Stimulated activated CD4-positive, alpha-beta T cell treated with anti-CD3 and anti-CD28 coated beads, Interleukin-15, amount 100 ng/mL, for 48 hours (primary cell): ENCODE measurements at places on chromosomes 2 and 18.
A peak's percentile ranks its signal among the peaks of the same experiment; 100 is the strongest.

DNA sequence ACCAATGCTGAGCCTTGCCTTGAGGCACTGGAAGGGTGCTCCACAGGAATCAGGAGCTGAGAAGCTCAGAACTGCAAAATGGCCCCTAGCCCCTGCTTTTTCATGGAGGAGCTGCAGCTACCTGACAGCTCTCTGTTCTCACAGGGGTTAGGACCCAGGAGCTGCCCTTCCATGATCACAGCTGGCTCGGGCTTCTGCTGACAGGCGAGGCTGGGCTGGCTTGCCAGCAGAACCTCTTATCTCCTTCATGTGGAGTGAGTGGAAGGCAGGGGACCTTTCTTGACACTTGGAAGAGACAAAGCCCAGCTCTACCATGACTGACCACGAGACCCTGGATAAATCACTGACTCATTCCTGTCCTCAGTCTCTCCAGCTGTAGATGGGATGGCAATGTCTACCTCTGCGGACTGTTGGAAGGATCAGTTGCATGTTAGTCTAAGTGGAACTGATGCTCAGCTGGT is 113.4 kb downstream of the CAPN13 start:
- DNase-seq = no peak

GRCh38 chr2:124993809-124994208 is 968.7 kb downstream of the CNTNAP5 start:
- no peak for DNase-seq

DNA sequence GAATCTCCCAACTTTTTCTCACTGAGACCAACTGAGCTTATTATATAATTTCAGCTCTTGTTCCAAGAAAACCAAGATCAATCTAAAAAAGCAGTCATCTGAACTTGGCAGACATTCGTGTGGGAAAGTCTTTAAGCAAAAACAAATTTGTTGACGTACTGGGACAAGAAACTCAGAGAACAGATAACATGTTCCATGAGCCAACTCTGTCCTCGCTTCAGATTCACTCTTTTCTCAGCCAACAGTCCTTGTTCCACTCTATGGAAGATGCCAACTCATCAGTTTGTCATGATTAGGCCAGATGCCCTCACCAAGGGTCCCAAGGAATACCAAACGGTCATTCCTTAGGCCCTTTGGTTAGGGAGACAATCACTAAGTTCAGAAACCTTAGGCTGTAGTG is 224.2 kb upstream of the CTAGE1 start:
- DNase-seq = no peak

DNA sequence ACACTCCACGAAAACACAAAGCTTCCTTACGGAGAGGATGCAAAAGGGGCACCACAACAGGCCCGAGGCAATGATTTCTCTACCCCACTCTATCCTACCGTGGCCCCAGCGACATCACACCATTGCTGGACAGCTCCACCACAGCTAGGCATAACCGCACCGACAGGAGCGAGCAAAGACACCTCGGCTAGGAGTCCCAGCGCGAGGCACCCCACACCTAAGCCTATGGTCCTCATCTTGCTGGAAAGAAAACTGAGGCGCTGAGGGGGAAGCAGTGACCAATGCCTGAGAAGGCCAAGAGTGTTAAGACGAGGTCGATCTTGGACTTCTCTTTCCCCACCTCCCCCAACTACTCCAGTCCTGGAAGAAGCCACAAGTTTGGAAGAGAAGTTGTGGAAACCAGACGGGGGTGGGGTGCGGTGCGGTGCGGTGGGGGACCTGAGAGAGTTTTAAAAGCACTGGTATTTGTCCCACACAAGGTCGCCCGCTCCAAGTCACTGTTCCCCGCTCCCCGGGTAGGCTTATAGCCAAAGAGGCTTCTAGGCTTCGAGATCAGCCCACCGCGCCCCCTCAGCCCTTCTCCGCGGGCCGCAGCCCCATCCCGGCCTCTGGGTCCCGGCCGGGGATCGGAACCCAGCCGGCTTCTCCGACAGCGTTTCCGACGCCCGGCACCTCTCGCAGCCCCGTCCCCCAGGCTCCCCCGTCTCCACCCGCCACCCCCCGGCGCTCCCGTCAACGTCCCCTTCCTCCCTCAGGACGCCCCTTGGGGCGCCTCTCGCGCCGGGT is 766 bp downstream of the PDE6D start:
- no peak for DNase-seq

DNA sequence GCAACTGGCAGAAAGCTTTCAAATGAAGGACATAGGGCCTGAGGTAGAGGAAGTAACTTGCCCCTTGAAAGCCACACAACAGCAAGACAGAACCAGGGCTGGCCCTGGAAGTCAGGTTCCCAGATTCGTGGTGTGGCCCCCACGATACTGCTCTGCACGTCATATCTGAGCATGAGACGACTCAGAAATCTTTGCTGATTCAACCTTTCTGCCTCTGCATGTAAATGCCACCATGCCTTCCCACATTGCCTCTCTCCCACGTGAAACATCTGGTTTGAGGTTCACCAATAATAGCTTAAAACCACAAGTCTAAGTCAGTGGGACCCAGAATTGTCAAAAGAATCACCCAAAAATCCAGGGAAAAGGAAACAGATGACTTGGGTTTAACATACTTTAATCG is 214.0 kb upstream of the TRIB2 start:
- DNase-seq = peak; percentile 36

DNA sequence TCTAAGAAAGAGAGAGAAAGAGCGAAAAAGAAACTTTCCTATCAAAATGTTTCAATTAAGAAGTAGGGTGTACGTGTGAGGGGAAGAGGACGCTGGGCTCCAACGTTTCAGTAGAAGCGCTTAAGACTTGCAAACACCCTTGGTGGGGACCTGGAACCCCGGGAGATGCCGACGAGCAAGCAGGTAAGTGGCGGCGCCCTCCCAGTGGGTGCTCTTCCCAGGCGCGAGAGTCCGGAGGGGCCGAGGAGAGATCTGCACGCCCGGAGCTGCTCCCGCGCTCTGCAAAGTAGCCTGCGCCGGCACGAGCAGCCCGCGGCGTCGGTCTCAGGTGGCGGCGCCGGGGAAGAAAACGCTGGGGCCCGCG is 678 bp upstream of the OTX1 start:
- no peak for DNase-seq

- no peak for DNase-seq
Observed at GRCh38 chr18:69840445-69840844, 107.2 kb downstream of the CD226 start.

GRCh38 chr18:29084120-29084519 is 907.2 kb upstream of the CDH2 start:
- DNase-seq = no peak

DNA sequence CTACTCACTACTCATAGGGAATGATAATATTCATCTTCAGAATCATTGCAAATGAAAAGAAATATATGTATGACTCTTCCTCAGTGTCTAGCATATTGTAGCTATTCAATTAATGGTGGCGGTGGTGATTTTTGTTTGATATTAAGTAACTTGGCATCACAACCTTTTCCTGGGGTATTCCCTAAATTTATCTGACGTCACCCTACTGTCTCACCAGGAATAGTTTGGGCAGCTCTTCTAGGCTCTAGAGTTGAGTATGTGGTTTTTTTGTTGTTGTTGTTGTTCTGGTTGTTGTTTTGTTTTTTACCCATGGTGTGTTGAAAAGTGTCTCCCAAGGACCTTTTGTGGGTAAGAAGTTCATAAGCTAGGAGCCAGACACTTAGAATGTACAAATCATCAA is 1320.3 kb upstream of the LRRTM1 start:
- no peak for DNase-seq

GRCh38 chr2:236040600-236041328 is 127.4 kb downstream of the GBX2 start:
- no peak for DNase-seq

- no peak for DNase-seq
Observed at GRCh38 chr2:231168460-231169139, 29.8 kb upstream of the ARMC9 start.

- no peak for DNase-seq
Observed at GRCh38 chr2:239747274-239747673, 277.9 kb downstream of the NDUFA10 start.

DNA sequence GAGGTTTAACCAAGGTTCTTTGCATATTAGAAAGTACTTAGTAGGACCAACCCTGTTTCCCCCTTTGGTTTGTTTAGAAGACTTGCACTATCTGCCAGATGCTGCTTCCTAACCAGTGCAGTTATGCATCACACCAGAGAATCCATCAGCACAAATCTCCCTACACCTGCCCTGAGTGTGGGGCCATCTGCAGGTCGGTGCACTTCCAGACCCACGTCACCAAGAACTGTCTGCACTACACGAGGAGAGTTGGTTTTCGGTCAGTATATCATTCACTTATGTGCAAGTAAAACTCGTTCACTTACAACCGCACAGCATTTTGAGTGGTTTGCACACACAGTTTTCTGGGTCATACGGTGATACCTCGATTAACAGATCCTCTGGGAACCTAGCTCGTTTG is 69.7 kb downstream of the ZNF532 start:
- no peak for DNase-seq

GRCh38 chr2:37839991-37840390 is 85.1 kb upstream of the RMDN2 start:
- DNase-seq = no peak

GRCh38 chr2:161100211-161100895 is 59.9 kb upstream of the TANK start:
- no peak for DNase-seq

- no peak for DNase-seq
Observed at GRCh38 chr2:238920601-238921001, 72.7 kb downstream of the TWIST2 start.

GRCh38 chr2:239075918-239076758 is 228.3 kb downstream of the TWIST2 start:
- no peak for DNase-seq

GRCh38 chr2:74188018-74188601 is 9.4 kb upstream of the MOB1A start:
- DNase-seq = no peak

DNA sequence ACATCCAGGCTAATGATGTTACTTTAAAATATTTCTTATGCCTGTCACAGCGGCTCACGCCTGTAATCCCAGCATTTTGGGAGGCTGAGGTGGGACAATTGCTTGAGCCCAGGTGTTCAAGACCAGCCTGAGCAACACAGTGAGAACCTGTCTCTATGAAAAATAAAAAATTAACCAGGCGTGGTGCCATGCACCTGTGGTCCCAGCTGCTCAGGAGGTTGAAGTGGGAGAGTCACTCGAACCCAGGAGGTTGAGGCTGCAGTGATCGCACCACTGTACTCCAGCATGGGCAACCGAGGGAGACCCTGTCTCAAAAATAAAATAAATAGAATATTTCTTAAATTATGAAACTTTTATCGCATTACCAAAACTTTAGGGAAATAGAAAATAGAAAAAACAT is 28.1 kb upstream of the ACTR3 start:
- no peak for DNase-seq

GRCh38 chr2:86221066-86221684 is 21.9 kb downstream of the MRPL35 start:
- no peak for DNase-seq

DNA sequence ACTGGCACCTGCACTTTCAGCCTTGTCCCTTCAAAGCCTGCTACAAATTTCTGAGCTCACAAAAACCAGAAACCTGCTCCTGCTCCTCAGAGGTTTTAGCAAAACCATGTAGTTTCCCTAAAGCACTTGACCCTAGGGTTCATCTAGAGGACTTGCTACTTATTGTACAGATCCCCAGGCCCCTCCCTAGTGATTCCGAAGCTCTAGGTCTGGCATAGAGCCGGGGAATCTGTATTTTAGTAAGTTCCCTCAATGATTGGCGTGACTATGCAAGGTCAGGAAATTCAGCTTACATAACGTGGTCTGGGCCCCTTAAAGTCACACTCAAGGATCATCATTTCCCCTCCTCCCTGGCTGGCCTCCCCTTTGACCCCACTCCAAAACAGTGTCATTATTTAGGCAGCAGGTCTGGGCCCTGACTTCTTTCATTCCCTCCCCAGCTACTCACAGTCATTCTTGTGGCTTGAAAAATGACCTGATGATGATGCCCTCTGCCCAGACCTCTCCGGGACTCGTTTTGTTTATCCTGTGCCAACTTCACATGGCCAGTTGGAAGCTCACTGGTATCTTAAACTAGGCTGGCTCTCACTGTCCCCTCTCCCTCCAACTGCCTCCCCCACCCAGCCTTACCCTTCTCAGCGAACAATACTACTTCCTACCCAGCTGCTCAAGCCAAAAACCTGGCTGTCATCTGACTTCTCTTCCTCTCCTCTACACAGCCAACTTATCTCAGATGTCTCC is 36.0 kb downstream of the WDFY1 start:
- DNase-seq = no peak

DNA sequence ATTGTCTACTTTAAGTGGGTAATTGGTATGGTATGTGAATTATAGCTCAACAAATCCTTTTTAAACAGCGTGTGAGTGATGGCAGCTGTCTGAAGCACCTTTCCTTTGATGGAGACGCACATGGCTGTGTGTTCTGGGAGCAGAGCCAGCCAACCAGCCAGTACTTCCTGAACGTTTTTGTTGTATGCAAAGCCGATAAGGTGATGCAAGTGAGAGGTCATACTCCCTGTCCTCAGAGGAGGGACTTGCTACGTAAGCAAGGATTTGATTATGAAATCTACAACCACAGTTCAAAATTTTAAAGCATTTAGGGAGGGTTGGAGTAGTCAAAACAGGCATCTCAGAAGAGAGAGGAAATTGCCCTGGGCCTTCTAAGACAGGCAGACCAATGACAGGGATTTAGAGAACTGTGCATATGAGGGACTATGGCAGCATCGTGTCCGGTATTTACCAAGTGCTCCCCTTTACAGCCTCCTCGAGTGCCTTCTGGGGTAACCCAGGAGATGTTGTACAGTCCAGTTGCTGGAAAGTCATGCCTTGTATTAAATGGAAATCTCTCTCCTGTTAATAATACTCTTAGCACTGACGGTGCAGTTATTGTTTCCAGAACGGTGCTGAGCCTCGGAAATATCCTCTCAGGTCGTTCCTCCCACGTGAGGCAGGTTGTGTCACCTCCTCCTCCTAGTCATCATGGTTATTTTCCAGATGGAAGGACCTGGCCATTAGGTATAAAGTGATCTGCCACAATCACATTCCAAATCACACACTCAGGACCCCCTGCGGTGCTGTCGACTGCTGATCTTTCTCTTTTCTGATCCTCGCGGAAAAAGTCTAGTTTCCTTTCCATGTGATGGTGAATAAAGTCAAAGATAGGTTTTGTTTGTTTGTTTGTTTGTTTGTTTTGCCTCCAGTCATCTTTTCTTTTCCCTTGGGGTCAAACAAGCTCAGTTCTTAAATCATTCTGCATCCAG is 28.4 kb downstream of the ARHGEF4 start:
- DNase-seq = no peak

- DNase-seq = no peak
Observed at GRCh38 chr2:173584676-173585458, 230.2 kb downstream of the CDCA7 start.
